ENCODE measurements at places on chromosomes 16 and 17.

GRCh38 chr17:34578016-34578415 is 1.4 kb upstream of the TMEM132E start:
- no peak for DNase-seq

GRCh38 chr17:28433721-28434120 is 27.7 kb upstream of the SLC46A1 start:
- no peak for DNase-seq

DNA sequence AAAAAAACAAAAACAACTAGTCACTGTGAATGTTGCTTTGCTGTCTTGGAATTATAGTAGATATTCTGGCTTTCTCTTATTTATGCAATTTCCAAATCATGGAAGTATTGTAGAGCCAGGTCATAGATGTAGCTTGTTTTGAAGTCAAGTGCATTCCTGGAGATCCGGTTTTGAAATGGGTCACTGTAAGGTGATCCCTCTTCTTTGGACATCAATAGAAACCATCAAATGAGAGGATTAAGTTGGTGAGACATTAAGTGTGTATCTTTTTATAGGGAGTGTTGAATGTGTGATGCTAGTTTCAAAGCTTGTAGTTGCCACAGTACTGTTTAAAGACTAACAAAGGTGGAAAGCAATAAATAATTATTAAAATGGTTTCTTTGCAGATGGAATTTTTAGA is 4.5 kb downstream of the PRKAR1A start:
- no peak for DNase-seq

DNA sequence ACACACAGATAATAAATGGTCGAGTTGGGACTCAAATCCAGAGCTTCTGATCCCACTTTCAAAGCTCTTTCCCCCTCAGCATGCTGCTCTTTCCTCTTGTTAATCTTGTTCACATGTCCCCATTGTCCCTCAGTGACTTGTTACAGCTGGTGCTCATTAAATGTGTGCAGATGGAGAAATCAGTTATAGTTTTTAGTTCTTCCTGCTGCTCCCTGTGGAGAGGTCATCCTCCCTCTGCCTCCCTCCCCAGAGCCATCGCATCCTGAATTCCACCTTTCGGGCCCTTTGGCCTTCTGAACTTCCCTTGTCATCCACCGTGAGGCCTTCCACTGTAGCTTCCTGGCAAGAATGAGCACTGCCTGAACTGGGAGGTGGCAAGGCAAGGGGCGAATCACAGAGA is 179.6 kb downstream of the WSCD1 start:
- no peak for DNase-seq

DNA sequence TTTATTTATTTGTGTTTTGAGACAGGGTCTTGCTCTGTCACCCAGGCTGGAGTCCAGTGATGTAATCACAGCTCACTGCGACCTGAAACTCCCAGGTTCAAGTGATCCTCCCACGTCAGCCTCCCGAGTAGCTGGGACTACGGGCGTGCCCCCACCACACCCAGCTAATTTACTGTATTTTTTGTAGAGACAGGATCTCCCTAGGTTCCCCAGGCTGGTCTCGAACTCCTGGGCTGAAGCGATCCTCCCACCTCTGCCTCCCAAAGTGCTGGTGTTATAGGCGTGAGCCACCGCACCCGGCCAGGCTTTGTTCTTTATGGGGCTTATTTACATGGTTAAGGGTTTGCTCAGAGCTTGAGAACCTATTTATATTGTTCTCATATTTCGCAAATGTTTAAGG is 5.8 kb upstream of the MEIOB start:
- DNase-seq = no peak

DNA sequence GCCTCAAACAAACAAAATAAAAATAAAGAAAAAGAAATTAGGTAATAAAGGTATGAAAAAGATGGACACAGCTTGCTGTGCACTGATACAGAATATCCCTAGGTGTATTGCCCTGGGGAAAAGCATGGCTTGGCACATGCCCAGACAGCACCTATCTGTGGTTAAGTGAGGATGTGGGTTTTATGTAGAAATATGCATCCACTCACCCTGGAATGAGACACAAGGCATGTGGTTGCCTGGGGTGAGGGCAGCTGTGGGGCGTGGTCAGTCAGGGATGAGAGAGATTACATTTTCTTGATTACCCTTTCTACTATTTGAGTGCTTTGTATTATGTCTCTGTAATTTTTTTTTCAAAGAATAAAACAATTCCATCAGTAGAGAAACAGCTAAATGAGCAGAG is 6.9 kb downstream of the PLLP start:
- peak; percentile 40 for DNase-seq

DNA sequence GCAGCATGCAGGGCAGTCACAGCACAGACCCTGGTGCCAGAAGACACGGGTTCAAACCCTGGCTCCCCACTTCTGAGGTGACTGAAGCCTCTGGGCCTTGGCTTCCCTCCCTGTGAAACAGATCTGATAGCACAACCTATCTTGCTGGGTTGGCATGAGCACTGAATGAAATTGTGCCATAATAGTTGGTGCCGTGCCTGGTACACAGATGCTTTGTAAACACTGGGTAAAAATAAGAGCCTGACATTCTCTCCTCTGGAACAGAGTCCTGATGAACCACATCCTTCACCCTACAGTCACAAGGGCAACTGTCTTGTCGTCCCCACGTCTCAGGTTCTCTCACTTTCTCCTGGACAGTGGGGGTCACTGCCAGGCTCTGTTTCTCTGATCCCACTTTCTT is 35.7 kb downstream of the NOS2 start:
- no peak for DNase-seq

DNA sequence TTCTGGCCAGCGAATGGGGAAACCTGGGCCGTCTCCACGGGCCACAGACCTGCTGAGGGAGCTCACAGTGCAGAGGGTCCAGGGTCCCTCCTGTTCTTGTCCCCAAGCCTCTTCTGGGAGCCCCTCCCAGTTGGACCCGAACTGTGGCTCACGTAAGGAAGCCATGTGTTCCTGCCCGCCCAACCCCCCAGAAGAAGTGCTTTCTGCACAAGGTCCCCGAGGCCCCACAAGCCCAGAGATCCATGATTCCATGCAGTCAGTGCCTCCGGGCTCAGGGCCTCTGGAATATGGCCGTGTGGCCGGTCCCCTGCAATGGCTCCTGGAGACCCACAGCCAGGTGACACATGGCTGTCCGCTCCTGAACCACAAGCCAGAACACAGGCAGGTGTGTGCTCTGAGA is 272.4 kb downstream of the C16orf95 start:
- DNase-seq = no peak

DNA sequence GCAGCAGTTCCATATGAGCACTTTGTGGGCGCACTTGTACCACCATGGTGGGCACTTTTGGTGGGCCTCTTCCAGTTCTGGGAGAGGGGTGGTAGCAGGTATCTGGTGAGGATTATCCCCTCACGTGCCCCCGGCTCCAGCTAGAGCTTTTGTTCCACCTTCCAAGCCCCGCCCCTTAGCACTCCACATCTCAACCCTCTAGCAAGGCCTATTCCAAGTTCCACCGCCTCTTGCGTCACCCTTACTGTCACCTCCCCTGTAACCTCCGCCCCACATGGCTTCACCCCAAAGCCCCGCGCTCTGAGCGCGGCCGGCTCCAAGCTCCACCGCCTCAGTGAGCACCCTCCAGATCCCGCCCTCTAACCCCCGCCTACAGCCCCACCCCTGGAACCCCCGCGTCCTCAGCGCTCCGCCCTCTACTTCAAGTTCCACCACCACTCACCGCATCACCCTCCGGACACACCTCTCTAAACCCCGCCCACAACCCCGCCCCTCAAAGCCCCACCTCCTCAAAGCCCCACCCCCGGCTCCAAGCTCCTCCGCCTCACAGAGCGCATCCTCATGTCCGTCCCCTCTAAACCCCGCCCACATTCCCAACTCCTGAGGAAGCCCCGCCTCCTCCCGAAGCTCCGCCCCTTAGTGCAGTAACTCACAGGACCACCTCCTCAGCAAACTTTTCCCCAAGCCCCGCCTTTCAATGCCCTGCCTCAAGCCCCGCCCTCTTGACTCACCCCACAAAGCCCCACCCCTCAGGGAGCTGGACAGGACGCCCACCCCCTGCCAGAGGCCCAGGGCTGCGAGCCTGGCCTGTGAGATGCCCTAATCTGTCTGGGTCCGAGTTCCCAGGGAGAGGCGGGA is 11.1 kb downstream of the SCN4A start:
- DNase-seq = peak; percentile 58

GRCh38 chr17:56914581-56915273 is 878 bp upstream of the TRIM25 start:
- peak; percentile 37 for DNase-seq

DNA sequence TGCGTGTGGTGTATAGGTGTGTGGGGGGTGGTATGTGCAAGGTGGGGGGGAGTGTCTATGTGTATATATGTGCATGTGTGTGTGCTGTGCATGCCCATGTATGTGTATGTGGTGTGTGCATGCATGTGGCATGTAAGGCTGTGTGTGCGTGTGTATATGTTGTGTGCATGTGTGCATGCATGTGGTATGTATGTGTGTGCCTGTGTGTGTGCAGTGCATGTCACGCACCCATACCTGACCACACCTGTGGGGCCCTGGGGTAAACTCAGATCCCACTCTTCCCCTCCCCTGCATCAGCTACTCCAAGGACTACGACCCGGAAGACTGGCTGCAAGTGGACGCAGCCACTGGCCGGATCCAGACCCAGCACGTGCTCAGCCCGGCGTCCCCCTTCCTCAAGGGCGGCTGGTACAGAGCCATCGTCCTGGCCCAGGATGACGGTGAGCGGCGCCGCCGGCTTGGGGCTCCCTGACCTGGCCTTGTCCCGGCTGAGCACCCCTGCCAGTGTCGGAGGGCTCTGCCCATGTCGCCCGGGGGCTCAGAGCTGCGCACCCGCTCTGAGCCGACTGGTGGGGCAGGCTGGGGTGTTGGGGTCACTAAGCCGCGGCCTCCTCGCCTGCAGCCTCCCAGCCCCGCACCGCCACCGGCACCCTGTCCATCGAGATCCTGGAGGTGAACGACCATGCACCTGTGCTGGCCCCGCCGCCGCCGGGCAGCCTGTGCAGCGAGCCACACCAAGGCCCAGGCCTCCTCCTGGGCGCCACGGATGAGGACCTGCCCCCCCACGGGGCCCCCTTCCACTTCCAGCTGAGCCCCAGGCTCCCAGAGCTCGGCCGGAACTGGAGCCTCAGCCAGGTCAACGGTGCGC is 9.1 kb downstream of the SLC22A31 start:
- DNase-seq = no peak

GRCh38 chr16:64437706-64438324 is 684.0 kb downstream of the CDH11 start:
- DNase-seq = no peak

- no peak for DNase-seq
Observed at GRCh38 chr17:48592577-48592976, 1.0 kb downstream of the HOXB5 start.

- no peak for DNase-seq
Observed at GRCh38 chr16:53950677-53951076, 246.7 kb downstream of the FTO start.

DNA sequence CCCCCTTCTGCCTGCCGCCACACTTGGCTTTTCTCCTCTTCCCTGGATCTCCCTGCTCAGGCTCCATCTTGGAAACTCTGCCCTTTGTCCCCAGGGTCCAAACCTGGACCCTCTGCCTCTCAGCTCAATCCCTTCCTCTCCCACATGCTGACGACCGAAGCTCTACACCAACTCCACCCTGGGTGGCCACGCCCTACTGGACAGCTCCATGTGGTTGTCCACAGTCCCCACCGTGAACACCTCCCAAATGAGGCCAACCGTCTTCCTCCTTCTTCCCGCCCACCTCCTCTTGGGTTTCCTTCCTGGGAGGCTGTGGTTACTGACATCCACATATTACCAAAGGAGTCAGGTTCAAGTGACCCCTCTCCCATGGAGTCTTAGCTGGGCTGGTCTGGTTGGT is 22.6 kb upstream of the MLKL start:
- peak; percentile 28 for DNase-seq

DNA sequence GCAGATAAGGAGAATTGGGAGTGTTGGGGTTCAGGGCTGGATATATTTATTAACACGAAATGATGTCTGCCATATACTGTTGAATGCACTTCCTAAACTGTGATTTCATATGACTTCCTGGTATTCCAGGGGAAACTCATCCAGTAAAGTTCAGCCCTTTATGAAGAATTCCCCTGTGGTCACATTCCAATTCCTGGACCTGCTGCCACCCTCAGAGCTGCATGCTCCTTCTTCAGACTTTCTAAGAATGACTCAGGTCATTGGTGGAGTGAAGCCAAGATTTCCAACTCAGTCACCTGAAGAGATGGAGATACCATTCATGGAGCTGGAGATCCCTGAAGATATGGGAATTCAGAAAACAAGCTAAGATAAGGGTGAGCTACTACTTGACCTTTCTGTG is 114.2 kb upstream of the TMEM97 start:
- no peak for DNase-seq

- peak; percentile 14 for DNase-seq
Observed at GRCh38 chr17:77741109-77741508, 217.4 kb upstream of the TNRC6C start.

GRCh38 chr17:4744999-4745969 is 5.6 kb upstream of the CXCL16 start:
- no peak for DNase-seq

- DNase-seq = no peak
Observed at GRCh38 chr17:28346199-28346580, 10.6 kb downstream of the TNFAIP1 start.

GRCh38 chr16:2038382-2039231 is 9.0 kb downstream of the NTHL1 start:
- no peak for DNase-seq

- no peak for DNase-seq
Observed at GRCh38 chr17:7613769-7614424, 800 bp downstream of the FXR2 start.

- DNase-seq = peak; percentile 31
Observed at GRCh38 chr16:5604770-5605169, 507.2 kb upstream of the EEF2KMT start.

- DNase-seq = no peak
Observed at GRCh38 chr16:30395992-30396585, 869 bp downstream of the ZNF48 start.

DNA sequence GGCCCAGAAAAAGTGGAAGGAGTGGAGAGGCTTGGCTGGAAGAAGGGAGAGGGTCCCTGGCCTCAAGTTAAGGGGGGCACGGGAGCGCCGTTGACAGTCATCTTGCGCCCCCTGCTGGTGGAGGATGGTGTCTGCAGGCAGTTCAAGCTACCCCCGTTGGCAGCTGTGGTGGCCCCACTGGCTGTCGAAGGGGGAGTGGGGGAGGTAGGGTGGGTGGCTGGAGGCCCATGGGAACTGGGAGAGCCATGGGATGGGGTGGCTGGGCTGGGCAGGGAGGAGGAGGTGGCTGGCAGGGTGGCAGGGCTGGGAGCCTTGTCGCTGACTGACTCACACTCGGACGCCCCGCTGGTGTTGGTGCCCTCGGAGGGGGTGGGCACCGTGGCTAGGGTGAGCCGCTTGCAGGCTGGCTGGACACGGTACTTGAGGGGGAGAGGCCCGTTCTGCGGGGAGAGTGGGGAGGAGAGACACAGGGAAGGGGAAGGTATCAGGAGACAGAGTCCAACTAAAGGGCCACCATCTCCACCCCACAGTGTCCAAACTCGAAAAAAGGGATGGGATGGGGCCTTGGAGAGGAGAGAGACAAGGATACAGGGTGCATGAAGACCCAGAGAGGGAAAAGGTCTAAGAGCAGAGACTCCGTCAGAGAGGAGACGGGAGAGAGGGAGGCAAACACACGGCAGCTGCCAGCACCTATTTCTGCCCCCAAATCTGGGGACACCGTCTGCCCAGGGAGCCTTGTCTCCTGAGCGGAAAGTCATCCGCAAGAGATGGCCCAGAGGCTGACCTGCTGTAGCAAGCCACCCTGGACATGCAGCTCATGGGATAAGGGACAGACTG is 5.2 kb downstream of the CISD3 start:
- peak; percentile 65 for DNase-seq

Data from inflammatory macrophage treated with lipopolysaccharide for 1 hour (primary cell).